ENCODE measurements at places on chromosomes 7 and 10.

- no peak for DNase-seq
These were observed 497.8 kb upstream of the NRP1 start for GRCh38 chr10:33832124-33832787.

DNA sequence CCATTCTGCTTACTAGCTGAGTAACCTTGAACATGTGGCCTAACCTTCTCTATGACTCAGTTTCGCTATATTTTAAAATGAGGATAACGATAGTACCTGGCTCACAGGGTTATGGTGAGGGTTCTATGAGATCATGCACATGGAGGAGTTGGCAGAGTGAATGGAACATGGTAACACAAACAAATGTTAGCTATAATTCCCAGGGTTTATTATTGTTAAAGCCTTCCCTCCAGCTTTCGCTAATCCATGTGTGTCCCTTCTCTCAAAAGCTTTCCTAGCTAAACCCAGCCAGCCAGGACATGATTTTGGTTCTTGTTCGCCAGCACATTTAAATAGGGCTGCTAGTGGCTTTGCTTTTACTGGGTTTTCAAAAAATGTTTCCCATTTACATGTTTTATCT lies 361.0 kb upstream of the NFE2L3 start:
- no peak for DNase-seq

DNA sequence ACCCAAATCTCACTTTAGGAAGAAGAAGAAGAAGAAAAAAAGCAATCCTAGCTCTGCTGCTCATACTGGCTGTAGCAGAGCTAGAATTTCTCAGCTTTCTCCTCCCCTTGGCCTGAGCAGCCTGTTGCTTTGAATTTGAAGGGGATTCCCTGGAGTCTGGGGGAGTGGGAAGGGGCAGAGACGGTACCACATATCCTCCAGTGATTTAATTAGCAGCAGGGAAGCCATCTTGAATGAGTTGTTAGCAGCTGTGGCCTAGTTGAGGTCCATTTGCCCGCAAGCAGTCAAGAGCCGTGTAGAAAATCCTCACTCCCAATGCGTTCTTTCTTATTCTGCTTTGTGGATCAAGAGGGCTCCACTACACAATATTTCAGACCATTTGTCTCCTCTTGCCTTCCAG lies 16.5 kb downstream of the PDE6C start:
- DNase-seq, result no peak

DNA sequence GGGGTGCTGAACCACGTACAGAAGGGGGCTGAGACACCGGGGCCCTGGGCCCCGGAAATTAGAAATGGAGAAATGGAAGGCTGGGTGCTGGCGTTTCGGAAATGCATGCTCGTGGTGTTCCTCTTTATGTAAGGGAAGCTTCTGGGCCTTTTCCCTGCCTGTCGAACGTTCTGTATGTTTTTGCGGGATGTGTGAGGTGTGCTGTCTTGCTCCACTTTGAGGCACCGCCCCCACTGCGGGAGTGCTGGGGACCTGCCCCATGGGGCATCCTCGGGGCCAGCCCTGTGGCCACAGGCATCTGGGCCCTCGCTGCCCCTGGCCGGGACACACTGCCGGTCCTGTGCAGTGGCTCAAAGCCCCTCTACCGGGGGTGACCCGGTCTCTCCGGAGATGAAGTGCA lies 1.7 kb upstream of the VENTX start:
- no peak for DNase-seq

DNA sequence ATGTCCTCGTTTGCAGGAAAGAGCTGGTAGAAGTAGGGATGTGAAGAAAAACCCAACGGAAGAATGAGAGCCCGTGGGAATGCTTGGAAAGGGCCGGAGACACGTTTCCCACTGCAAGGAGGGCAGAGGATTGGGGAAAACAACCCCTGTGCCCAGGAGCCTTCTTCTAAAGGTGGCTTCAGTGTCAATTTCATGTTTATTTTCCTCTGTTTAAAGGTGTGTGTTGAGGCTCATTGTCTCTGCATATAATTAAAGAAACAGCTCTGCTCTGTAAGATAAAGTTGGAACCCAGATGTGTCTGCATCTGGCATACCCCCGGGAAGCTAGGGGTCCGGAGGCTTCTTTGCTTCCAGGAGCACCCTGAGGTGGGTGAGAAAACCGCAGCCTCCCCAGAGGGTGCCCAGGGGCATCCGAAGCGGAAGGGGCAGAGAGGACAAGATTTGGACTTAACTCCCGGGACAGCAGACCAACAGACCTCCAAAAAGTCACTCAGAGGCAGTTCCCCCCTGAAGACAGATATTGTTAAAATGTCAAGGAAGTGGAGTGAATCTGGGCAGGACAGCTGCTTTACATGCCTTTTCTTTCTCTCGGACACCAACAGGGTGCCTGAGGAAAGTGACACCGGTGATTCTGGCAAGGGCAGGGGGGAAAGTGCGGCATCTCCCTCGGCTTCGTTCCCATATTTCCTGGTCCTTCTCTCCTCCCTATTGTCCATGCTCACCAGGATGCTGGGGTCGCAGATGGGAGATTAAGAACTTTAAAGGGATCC lies 8.6 kb upstream of the GATA3 start:
- no peak for DNase-seq

DNA sequence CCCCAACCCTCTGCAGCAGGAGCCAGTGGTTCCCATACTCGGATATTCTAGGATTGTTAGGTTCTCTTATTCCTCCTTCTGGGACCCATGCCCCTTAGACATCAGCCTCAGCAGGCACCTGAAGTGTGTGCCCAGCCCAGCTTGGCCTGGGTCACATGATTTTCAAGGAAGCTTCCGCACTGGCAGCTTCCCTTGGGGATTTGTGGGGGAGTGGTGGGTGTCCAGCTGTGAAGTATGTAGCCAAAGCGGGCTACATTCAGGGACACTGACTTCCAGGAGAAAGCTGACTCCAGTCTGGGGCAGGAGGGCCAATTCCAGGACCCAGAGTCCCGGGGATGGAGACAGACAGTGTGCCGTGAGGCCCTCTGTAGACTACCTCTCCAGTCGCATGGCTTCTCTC lies 1.3 kb downstream of the LDB1 start:
- peak; percentile 38 for DNase-seq

DNA sequence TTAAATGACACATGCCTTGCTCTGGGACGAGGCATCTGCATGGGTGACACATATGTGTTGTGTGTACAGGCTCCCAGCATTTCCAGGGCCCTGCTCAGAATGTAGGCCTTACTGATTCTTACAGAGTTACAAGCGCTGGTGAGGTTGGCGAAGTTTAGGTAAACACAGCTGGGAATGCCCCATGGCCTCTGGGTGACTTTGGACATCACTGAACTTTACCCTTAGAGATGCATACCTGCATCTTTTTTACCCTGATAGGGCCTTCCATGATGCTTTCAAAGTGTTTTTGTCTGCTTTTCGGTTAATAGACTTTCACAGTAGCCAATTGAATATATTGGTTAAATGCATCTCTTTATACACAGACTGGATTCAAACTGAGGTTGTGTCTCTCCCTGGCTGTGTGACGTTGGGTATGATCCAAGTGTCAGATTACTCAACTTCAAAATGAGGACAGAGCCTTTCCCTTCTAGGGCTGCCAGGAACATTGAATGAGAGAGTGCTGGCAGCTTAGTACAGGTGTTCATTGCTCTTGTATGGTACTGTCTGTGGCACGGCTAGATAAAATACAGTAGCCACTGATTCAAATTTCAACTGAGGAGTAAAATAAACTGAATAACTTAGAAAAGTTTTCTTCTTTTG lies 29.5 kb downstream of the EGFR start:
- DNase-seq, result no peak

DNA sequence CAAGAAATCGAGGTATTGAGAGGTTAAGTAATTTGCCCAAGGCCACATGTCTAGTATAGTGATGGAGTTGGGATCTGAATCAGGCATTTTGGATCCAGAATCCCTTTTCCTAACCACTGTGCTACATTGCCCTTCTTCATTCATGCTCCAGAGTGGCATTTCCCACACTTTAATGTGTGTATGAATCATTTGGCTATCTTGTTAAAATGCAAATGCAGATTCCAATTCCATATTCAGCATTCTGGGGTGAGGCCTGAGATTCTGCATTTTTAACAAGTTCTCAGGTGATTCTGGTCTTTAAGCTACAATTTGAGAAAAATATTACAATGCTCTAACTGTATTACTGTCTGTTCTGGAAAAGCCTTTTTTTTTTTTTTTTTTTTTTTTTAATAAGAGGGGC lies 631.3 kb downstream of the PHTF2 start:
- no peak for DNase-seq

DNA sequence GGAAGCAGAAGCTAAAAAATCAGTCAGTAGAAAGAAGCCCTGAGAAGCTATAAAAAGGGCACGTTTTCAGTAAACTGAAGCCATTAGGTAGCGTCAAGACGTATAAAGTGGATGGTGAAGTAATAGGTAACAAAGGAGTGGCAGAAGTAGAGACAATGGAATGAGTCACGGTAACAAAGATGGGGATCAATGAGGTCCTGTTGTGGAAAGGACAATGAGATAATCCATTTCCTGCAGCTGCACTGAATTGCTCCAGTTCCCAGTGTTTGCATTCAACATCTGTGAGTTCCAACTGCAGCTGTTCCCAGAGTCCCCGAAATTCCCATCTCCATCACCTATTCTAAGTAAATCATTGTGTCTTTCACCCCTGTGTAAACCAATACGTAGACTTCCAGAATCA lies 4.8 kb upstream of the HYCC1 start:
- no peak for DNase-seq

GRCh38 chr10:47049056-47049851 lies 138.0 kb downstream of the PTPN20 start:
- DNase-seq, result no peak

DNA sequence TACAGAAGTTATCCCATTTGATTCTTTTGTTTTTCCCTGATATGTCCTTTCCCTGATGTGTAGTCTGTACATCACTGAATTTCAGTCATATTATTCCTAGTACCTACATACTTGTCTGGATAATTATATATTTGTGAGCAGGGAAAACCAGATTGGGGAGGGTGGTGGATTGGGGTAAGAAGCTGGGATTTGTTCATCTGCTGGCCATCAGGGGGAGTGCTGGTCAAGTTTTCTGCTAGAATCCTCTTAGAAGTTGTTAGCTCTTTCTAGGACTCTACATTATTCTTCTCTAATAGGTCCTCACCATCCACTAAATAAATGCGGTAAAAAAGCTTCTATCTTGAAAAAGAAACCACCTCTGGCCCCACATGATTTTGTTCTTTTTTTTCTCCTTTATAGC lies 232.7 kb upstream of the TAC1 start:
- peak; percentile 35 for DNase-seq

- DNase-seq, result no peak
These were observed 132.3 kb downstream of the ARHGAP22 start for GRCh38 chr10:48472501-48473069.

- no peak for DNase-seq
These were observed 184.6 kb downstream of the KCNMA1 start for GRCh38 chr10:77452952-77453564.

DNA sequence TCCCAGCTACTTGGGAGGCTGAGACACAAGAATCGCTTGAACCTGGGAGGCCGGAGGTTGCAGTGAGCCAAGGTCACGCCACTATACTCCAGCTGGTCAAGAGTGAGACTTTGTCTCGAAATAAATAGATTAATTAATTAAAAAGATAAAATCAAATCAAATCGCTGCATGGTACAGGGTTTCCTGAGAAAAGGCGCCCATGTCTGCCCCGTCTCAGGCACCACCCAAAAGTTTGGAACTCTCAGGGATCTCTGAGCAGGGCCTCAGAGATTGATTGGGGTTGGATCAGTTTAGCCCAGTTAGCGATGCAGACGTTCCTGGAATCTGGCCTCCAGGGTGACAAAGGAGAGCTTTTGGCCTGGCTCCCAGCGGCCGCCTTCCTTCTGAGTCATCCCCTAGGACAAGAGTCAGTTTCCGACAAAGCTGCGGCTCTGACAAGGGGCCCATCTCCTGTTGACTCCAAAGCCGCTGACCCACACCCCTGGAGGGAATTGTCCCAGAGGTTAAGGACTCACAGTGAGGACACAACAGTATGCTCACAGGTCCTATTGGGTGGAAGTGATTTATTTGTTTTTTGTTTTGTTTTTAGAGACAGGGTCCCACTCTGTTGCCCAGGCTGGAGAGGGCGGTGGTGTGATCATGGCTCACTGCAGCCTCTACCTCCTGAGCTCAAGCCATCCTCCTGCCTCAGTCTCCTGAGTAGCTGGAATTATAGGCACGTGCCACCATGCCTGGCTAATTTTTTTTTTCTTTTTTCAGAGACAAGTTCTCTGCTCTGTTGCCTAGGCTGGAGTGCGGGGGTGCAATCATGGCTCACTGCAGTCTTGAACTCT lies 6.8 kb downstream of the ORAI2 start:
- DNase-seq, result peak; percentile 77

DNA sequence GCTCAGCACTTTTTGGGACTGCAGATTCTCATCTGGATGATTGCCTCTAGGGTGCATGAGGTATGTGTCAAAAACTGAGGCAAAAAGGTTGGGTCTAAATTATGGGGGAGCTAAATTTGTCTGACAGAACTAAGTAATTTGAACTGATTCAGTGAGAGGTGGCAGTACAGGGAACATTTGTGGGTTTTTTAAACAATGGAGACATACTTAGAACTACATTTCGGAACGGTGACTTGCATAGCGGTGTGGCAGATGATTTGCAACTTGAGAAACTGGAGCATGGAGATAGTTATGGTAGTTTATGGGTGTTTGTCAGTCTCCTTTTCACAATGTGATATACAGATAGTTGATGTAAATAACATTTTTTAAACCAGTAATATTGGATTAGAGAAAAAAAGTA lies 14.6 kb downstream of the TBC1D12 start:
- DNase-seq, result no peak

GRCh38 chr7:106313456-106313901 lies 28.7 kb upstream of the NAMPT start:
- no peak for DNase-seq

GRCh38 chr10:11301571-11302111 lies 284.0 kb downstream of the CELF2 start:
- DNase-seq, result no peak

GRCh38 chr10:108696792-108697477 lies 1226.4 kb downstream of the XPNPEP1 start:
- DNase-seq, result no peak

DNA sequence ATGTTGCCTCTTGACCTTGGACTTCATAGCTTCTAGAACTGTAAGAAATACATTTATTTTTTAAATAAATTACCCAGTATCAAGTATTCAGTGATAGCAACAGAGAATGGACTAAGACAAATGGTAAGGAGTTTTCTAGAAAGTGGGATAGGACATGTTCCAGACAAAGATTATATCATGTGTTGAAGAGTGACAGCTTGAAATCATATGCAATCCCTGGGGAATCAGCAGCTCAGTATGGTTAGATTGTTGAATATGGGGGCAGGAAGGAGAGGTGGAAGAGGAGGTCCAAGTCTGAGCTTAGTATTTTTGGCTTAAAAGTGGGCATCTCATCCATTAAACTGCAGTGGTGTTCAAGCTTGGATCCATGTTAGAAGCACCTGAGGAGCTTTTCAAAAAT lies 74.1 kb downstream of the ENTPD1 start:
- DNase-seq, result no peak

DNA sequence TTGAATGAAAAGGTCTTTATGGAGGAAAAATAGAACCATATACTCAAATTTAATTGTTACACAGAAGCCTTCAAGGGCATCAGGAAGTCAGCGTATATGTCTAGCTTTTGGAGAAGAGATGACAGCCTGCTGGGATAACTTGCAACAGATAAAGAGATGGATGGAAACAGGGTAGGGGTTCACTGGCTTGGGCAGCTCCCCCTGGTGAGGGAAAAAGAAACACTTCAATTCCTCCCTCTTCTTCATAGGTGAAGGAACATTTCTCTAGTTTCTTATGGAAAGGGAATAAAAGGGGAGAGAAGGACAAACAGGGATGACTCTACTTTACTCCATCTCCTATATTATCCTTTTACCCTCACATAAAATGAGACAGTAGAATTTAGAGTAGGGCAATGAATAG lies 635.7 kb downstream of the PHTF2 start:
- no peak for DNase-seq
